ENCODE measurements at places on chromosomes 6 and 20.

DNA sequence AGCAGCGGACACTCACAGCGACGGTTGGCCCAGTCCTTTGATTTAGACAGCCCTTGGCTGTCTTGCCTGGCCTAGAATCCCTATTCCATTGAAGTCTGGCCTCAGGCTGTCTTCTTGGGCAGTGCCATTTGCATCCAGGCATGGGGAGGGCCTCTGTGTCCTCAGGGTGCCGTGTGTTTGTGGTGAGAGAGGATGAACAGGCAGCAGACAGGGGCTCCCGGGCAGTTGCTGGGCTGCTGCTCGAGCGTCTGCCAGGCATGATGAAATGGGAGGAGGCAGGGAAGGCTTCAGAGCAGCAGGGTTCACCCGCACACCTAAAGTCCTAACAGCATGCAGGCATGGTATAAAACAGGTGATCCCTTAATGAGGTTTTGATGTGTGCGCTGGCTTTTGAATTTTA, 126.9 kb downstream of the SOBP start:
- DNase-seq = no peak

DNA sequence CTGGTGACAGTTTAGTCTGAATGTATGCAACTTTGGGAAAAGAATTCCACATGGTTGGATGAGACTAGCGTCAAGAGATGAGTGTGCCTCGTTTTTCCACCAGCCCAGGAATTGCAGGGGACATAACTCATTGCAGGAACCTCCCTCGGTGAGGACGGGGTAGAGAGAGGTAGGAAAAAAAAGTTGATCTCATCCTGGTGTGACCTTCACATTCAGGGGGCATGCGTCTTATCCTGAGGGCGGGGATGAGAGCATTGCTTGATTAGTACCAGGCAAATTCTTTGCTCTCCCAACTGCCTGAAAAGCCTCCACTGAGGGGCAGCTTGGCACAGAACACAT, 11.8 kb downstream of the TLDC2 start:
- DNase-seq = no peak

- DNase-seq = no peak
These were observed 60.6 kb upstream of the RIPOR2 start for GRCh38 chr6:24996269-24996836.

- DNase-seq = no peak
These were observed 92.6 kb downstream of the THBS2 start for GRCh38 chr6:169160855-169161560.

DNA sequence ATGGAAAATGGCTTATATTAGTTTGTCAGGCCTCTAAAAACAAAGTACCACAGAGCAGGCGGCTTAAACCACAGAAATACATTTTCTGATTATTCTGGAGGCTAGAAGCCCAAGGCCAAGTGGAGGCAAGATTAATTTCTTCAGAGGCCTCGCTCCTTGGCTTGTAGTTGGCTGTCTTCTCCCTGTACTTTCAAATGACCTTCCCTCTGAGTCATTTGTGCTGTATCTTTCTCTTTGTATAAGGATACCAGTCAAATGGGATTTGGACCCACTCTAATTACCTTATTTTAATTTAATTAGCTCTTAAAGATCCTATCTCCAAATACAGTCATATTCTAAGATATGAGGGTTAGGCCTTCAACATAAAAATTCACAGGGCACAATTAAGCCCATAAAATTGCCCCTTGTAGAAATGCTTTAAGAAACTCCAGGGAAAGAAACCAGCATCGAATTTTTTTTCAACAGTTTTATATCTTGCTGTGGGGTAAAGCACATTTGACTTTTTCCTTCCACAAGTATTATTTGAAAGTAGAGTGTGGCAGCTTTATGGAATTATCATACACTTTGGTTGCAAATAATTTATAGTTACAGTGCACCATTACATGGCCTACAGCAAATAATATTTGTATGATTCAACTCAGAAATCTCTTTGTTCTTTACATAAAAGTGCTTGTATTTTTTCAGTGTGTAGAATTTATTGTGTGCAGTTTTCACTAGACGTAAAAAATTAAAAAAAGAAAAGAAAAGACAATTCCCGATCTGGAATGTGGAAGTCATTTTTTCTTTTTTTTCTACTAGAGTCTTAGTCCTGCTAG, 706.1 kb downstream of the KIF16B start:
- DNase-seq = no peak

Measured in stimulated activated CD4-positive, alpha-beta T cell treated with anti-CD3 and anti-CD28 coated beads, TNF-alpha, amount 100 ng/mL, for 4 hours (primary cell).